Lung (tissue), 17 donors: ENCODE measurements at places on chromosomes 5 and 9.
A peak's percentile ranks its signal among the peaks of the same experiment; 100 is the strongest.

GRCh38 chr5:150120062-150120441, 33.7 kb upstream of the CSF1R start:
- no peak for DNase-seq

GRCh38 chr5:55402199-55402598, 94.4 kb downstream of the MTREX start:
- no peak for DNase-seq

DNA sequence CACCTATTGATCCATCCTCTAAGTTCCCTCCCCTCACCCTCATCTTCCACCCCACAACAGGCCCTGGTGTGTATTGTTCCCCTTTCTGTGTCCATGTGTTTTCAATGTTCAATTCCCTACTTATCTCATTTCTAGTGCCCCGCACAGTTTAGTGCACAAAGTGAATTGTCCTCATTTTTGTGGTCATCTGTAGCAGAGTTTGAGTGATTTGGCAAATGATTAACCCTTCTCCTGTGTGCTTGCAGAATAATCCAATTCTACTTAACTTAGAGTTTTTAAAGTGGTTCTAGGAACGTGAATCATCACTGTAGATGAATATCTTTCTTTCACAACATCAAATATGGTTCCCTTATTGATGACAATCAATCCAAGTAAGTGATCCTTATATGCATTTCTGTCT, 6.3 kb upstream of the HAPLN1 start:
- no peak for DNase-seq

GRCh38 chr5:156376751-156377150, 49.8 kb downstream of the SGCD start:
- no peak for DNase-seq

- DNase-seq, result no peak
Measured at GRCh38 chr9:12859704-12860251, 85.0 kb downstream of the LURAP1L start.

DNA sequence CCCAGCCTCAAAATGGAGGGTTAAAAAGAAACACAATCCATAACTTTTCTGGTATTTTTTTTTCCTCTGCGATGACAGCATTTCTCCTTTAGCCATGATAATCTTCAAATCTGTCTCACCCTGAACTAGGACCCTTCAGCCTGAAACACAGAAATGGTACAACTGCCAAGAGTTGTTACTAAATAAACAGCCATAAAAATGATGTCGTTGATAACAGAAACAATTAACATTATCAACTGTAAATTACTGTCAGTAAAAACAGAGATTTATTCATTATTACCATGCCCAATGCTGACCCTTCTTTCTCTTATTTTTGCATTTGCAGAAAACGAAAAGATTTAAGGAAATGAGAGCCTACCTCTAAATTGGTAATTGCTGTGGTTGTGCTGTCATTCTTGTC, 19.4 kb upstream of the MIER3 start:
- DNase-seq, result no peak

DNA sequence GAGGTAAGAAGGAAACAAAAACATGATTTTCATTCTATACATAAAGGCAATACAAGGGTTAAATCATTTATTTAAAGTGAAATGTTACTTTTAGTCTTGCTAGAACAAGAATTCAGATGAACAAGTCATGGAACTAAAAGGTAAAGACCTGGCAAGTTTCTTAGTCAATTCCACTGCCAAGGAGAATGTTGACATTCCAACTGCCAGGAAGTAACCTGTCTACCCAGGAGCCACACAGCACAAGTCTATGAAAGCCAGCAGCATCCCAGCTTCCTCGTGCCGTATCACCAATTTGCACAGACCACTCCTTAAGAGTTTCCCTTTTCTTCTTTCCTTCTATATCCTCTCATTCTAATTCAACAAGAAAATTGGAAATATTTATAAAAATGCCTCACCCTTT, 79.9 kb downstream of the SETX start:
- DNase-seq, result no peak

DNA sequence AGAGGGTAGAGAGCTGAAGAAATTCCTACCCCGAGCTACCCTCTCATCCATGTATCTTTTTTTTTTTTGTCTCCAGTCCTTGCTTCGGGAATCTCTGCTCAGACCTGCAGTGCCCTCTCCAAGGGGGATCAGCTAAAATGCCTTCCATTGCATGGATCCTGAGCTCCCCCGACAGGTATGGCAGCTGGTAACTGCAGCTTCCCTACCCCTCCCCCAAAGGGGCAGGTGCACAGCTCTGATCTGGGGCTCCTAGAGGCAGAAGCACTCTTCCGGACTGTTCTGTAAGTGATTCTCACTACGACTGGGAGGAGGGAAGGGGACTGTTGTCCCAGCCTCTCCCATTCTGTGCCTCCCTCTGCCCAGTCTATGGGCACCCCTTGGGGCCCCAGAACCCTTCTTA, 169.6 kb downstream of the MELK start:
- no peak for DNase-seq

DNA sequence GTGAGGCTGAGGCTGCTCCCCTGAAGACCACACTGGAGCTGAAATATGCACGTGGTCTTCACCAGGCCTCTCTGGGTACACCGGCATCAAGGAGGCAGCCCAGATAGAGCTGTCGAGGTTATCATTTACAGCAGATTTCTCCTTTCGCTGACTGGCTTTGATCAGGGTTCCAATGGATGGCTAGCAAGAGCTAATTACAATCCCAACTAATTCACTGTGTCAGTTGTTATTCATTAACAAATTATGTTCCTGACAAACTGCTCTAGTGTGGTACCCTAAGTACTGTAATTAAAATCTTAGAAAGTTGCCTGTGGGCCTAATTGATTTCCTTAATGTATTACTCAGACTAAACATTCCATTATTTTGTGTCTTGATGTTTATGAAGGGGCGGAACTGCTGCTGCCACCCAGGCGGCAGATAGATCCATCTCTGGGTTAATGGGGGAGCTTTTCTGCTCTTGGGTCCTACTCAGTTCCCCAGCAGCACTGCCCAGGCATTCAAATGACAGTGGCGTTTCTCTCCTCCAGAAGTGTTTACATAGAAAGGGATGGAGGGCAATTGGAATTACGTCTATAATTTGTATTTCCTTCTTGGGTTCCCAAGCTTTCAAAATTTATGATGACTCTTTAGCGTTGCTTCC, 71.7 kb upstream of the RAD23B start:
- DNase-seq, result no peak

DNA sequence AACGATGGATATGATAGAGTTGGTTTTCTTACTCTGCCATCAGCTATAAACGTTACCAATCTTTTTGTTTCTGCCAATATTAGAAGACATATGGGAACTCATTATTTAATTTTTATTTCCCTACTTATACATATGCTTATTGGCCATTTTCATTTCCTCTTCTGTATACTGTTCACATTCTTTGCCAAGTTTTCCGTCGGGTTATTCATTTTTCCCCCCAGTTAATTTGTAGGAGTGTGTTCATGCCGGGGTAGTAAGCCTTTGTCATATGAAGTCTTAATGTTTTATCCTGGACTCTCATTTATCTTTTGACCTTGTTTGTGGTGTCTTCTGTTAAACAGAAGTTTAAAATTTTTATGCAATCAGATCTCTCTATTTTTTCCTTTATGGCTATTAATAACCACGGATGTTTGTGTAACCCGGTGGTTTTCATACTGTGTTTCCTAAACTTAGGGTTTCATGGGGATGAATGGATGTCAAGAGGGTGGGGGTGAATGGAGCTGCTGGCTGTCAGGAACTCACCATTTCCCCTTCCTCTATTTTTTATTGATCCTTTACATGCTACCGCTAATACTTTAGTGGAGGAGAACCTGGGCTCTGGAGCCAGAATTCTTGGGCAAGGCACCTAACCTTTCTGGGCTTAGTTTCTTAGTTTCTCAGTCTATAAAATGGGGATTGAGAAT, 42.5 kb upstream of the PPARGC1B start:
- peak; percentile 19 for DNase-seq

- no peak for DNase-seq
Measured at GRCh38 chr5:139738193-139739149, 57.1 kb upstream of the PSD2 start.

DNA sequence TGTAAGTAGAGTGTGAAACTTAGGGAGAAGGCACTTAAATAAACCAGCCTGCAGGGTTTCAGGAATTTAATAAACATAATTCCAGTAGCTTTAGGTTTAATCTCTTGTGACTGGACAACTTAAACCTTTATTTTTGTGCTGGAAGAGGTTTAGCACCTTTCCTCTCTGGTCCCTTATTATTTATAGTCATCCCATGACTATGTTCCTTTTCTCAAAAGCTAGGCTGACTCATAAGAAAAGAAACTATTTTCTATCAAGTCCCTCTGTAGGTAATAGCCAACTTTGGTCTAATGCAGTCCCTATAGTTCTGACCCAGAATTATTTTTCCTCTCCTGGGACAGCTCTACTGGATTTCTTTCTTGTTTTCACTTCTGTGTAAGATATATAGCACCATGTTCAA, 588.9 kb downstream of the NR2F1-AS1 start:
- DNase-seq, result no peak

- no peak for DNase-seq
Measured at GRCh38 chr5:5140479-5141338, 579 bp downstream of the ADAMTS16 start.

DNA sequence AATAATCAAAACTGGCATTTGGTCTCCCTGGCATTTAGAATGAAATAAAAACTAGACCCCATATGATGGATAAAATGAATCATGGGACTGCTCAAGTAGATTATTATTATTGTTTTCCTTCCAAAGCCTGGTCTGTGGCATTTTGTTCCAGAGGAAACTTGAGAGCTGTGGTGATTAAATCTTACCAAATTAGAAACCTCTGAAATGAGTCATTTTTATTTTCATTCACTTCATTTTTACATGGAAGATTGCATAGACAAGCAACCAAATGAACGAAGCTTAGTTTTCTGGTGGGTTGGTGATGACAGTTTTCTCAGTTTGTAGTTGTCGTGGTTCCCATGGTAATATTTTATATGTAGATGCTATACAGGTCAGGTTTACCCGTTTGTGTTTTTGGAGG, 23.4 kb downstream of the PAM start:
- DNase-seq, result no peak

- DNase-seq, result no peak
Measured at GRCh38 chr5:154300207-154300883, 109.8 kb downstream of the GALNT10 start.

DNA sequence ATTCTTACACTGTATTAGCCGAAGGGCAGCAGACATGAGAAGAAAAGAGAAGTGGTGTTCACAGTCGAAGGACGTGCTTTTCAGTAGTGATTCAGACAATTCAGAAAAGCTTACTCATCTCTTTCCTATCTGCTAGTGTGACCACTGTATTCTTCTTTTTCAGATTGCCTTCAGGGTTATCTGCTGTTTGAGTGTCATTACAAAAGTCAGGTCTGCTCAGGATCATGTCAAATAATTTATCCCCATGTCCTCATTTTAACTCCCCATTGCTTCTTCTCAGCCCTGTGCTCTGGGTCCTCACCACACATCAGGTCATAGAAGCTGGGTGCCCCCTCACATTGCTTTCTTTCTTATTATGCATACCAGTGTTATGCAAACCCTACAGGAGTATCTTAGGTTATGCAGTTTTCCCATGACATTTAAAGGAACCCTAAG, 394.0 kb downstream of the CETN3 start:
- no peak for DNase-seq

GRCh38 chr9:121720311-121721057, 69.0 kb downstream of the DAB2IP start:
- no peak for DNase-seq

- DNase-seq, result no peak
Measured at GRCh38 chr9:124009531-124010217, 1.9 kb upstream of the LHX2 start.

DNA sequence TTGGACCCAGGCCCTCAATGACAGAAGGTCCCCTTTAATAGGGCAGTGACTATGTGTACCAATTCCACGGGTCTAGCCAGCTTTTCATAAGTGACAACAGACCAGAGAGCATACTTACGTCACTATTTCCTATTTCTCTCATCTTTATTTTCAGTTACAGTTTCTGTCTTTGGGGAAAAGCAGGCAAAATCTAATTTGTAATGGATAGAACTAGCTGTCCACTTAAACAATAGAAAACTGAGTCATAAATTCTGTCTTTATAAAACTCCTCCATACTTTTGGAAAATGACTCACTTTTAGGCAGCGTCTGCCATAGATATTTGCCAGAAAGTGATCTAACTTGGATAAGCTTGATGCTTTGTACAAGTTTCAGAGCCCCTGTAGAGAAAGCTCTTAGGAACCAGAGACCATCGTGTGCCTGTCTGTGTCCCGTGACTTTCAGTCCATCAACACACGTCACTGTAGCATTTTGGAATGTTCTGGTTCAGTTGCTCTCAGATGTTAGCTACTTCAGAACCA, 101.9 kb downstream of the F2RL2 start:
- DNase-seq, result no peak

GRCh38 chr5:174310706-174311105, 265.2 kb downstream of the NSG2 start:
- DNase-seq, result no peak

GRCh38 chr5:9176641-9177040, 369.2 kb downstream of the SEMA5A start:
- DNase-seq, result no peak

DNA sequence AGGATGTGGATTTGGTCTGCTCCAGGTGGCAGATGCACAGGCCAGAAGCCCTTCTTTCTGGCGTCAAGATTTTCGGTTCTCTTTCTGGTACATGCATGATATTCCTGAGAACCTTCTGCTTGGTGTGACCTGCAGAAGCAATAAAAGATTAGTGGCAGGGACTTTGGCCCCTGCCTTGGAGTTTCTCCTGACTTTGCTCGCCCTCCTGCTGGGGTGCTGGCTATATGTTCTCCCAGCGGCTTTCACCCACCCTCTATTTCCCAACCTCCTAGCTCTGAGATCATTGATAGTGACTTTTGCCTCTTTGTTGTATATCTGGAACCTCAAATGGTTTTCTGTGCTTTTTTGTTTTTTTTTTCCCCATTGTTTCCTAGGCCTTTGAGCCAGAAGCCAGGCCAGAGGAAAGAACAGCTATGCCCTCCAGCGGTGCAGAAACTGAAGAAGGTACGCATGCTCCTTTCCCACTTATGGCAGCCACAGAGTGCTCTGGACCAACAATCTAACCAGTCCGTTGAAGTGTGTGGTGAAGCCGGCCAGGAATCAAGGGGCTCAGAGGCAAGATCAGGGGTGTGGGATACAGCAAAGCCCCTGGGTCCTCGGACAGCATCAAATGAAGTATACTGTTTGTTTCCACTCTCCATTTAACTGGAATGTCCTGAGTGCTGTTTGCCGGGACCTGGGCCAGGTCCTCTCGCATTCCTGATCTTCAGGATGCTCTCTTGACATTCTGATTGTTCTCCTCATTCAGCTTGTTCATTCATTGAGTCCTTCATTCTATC, 154.5 kb downstream of the ARHGEF28 start:
- no peak for DNase-seq

GRCh38 chr5:153827397-153827796, 211.3 kb downstream of the FAM114A2 start:
- DNase-seq, result no peak

GRCh38 chr9:90343366-90343765, 299.3 kb downstream of the DIRAS2 start:
- peak; percentile 25 for DNase-seq

DNA sequence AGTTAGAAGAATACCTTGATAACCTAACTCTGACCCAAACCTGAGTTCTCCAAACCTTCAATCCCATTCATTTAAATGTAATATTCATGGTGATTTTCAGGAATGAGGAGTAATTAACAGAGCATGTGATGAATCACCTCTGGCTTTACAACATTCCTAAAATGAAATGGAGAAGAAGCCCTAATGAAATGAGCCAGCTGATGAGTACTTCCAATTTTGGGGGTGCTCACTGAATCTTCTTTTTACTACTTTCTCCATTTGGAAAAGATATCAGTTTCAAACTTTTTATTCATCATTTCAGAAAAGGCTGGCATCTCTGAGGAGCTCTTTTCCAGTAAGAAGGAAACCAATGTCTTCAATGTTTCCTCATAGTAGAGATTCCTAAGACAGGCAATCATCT, 2.9 kb upstream of the SPINK5 start:
- no peak for DNase-seq
